Kidney (tissue), 22 donors: ENCODE measurements at places on chromosomes 12 and 14. TPM values are rescaled to one million over a fixed set of nuclear protein-coding genes. Genes with fewer than 3 reads are reported as not detected.

The FZD10 gene
- 0.57 TPM for total RNA-seq

The VCPKMT gene
- total RNA-seq = 8.3 TPM

The SLCO1B3 gene
- not detected for total RNA-seq

The FOXG1 gene
- total RNA-seq = not detected

The POTEM gene
- total RNA-seq = not detected

The PGF gene
- 9.3 TPM for total RNA-seq

The SLC7A8 gene
- total RNA-seq = 22.9 TPM

The P2RX7 gene
- 3.5 TPM for total RNA-seq

The CCDC38 gene
- total RNA-seq = 0.31 TPM

The BEST3 gene
- 0.57 TPM for total RNA-seq

The CYP46A1 gene
- total RNA-seq = 0.82 TPM
